ENCODE measurements at places on chromosomes 12 and 14.

GRCh38 chr14:55665067-55665675 is 85.2 kb downstream of the KTN1 start:
- DNase-seq: no peak

- DNase-seq: no peak
These were observed 171.6 kb downstream of the CALM1 start for GRCh38 chr14:90568405-90568804.

DNA sequence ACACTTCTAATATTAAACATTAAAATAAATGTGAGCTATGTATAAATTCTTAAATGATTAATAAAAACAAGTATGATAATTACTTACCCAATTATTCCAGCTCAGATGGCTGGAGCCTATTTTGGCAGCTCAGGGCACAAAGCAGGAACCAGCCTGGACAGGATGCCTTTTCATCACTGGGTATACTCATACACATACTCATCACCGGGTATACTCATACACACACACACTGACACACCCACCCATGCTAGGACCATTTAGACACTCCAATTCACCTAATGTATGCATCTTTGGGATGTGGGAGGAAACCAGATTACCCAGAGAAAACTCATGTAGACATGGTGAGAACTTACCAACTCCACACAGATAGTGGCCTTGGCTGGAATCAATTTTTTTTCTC is 57.9 kb upstream of the CNOT2 start:
- no peak for DNase-seq

DNA sequence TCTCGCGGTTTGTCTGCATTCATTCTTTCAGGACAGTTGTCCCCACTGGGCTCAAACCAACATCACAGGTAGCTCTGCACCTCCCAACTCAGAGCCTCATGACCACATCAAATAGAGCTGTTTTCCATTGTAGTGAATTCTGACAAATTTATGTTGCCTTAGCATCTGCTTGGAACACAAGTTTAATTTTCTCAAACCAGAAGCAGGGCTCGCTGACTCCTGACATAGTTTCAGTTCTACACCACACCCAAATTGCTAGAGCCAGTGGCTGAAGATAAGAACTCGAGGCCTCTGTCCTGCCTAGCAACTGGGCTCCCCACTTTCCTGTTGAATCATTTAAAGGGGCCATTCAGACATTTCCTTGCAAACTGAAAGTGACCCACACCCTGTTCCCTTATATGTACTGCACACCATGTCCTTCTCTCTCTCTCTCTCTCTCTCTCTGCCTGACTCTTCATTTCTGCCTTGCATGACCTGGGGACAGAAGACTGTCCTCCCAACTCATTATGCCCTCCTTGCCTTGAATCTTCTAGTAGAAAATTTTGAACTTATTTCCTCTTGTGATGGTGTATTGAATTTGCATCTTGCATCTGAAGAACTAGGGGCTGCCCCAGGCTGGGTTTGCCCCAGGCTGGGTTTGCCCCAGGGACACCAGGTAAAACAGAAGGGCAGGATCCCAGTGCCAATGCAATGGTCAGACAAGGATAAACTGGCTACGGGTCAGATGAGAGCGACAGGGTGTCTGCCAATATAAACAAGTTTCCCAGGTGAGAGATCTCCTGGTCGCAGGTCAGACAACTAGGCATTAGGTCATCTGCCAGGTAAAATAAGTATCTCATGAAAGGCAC is 9.7 kb upstream of the WSCD2 start:
- peak; percentile 19 for DNase-seq

- peak; percentile 34 for DNase-seq
These were observed 28.1 kb upstream of the WNK1 start for GRCh38 chr12:724194-724855.
